Progenitor cell of endocrine pancreas (in vitro differentiated cells): ENCODE measurements at places on chromosomes 6 and 20. TPM values are rescaled to one million over a fixed set of nuclear protein-coding genes. Genes with fewer than 3 reads are reported as not detected.

Gene RCAN2
- total RNA-seq, result 23.3 and 27.4 TPM in 2 replicates

DNA sequence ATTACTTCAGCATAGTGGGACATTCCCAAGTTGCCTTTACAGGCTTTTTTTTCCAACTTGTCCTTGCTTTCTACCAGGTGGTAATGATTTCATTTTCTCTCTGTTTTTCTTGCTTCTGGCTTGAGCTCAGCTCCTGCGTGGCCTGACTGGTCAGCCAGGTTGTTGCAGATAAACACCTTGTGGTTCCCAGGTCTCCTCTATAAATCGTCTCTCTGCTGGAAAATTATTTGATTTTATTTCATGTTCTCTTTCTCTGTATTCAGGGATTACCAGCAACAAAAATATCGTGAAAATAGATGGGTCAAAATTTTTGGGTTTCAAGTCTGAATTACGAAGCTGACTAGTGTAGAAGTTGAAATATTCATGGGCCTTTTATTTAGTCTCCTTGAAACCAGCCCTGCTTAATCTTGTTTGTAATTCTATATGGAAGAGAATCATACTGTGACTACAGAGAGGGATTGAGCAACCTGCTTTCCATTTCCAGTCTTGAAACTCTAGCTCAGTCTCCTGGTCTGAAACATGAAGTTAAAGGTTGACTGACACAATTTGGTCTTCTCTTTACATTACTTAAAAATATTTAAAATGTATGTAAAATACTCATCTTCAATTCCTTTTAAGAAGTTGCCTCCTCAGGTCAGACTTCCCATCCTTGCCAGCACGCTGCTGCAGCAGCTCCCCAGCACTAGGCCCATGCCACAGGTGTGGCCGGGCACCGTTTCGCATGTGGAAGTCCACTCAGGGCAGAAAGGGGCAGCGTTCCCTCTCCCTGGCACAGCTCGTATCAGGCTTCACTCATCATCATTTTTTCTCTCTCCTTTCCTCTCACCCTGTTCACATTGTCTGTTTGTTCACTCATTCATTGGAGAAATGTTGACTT is 7.1 kb downstream of the DUSP22 start:
- H3K36me3 ChIP-seq, result no peaks in the 10 kb centered on the region
- peaks cover 3% of the 10 kb centered on the region for H3K4me1 ChIP-seq
- H3K27me3 ChIP-seq, result no peaks in the 10 kb centered on the region
- H3K4me3 ChIP-seq, result no peak overlapping the region
- H3K27ac ChIP-seq, result no peak overlapping the region
- DNase-seq, result no peak

GRCh38 chr6:148818939-148819575 is 72.2 kb downstream of the UST start:
- no peak for DNase-seq
- H3K27me3 ChIP-seq, result peaks cover 6% of the 10 kb centered on the region
- H3K4me1 ChIP-seq, result peaks cover 13% of the 10 kb centered on the region
- no peak overlapping the region for H3K27ac ChIP-seq

Gene GPRC6A
- total RNA-seq, result 0.11 TPM in 1 of 2 replicates, not detected in the other

Gene GMPR
- total RNA-seq, result 0.50 and 1.3 TPM in 2 replicates

DNA sequence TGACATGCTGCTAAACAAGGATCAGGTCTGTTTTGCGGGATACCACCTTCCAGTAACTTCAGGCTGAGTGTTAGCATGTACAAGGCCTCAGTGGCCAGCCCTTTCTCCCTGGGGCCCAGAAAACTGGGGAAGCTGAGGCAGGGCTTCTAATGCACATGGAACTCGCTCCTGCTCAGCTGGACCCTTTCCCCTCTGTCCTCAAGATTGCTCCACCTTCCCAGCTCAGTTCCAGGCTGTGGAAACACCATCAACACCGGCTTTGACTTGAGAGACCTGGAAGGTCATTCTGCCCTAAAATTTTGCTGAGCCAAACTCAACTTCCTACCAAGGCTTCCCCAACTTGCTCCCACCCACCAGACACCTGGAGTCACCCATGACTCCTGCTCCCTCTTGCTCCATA is 4.2 kb upstream of the BLCAP start:
- no peak overlapping the region for H3K27ac ChIP-seq
- H3K36me3 ChIP-seq, result no peaks in the 10 kb centered on the region
- no peak overlapping the region for H3K4me3 ChIP-seq
- no peak for DNase-seq
- no peaks in the 10 kb centered on the region for H3K27me3 ChIP-seq

GRCh38 chr6:166236596-166236995 is 68.9 kb upstream of the TBXT start:
- H3K36me3 ChIP-seq, result no peaks in the 10 kb centered on the region
- peaks cover 55% of the 10 kb centered on the region for H3K27me3 ChIP-seq
- no peak overlapping the region for H3K27ac ChIP-seq
- no peak for DNase-seq
- no peaks in the 10 kb centered on the region for H3K4me1 ChIP-seq

Gene GRM1
- 0.40 and 0.41 TPM in 2 replicates for total RNA-seq

DNA sequence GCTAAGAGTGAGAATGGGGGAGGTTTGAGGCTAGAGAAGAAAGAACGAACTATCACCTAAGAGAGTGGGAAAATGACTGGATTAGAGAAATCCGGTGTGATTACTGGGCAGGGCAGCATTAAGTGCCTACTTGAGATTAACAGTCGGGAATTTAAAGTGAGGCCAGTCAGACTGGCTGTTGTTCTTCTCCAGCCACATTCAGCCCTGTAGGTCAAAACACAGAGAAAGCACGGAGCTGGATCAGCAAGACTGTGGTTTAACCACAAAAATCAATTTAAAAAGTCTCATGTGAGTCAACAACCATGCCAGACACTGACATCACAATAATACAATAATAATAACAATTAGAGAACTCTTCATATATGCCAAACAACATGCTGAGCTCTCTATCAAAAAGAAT is 301.9 kb upstream of the SGK1 start:
- no peaks in the 10 kb centered on the region for H3K36me3 ChIP-seq
- peaks cover 28% of the 10 kb centered on the region for H3K27me3 ChIP-seq
- H3K4me3 ChIP-seq, result no peak overlapping the region

GRCh38 chr6:148317739-148318138 is 24.9 kb upstream of the SASH1 start:
- peaks cover 6% of the 10 kb centered on the region for H3K4me1 ChIP-seq
- H3K36me3 ChIP-seq, result peaks cover 2% of the 10 kb centered on the region
- no peak overlapping the region for H3K4me3 ChIP-seq
- no peaks in the 10 kb centered on the region for H3K27me3 ChIP-seq
- DNase-seq, result no peak

Gene EMILIN3
- 0.96 and 1.3 TPM in 2 replicates for total RNA-seq

- no peak for DNase-seq
- H3K4me1 ChIP-seq, result no peaks in the 10 kb centered on the region
- no peaks in the 10 kb centered on the region for H3K27me3 ChIP-seq
- no peak overlapping the region for H3K4me3 ChIP-seq
These were observed 30.9 kb downstream of the KIAA1755 start for GRCh38 chr20:38229376-38230252.

Gene BNIP5
- total RNA-seq, result 0.07 and 0.10 TPM in 2 replicates

- H3K27me3 ChIP-seq, result no peaks in the 10 kb centered on the region
- H3K27ac ChIP-seq, result peak overlapping the region; percentile 94
- DNase-seq, result no peak
- H3K4me3 ChIP-seq, result peak overlapping the region; percentile 84
- H3K4me1 ChIP-seq, result peaks cover 34% of the 10 kb centered on the region
- peaks cover 2% of the 10 kb centered on the region for H3K36me3 ChIP-seq
These were observed 481 bp downstream of the SERPINB6 start for GRCh38 chr6:2970753-2971419.

DNA sequence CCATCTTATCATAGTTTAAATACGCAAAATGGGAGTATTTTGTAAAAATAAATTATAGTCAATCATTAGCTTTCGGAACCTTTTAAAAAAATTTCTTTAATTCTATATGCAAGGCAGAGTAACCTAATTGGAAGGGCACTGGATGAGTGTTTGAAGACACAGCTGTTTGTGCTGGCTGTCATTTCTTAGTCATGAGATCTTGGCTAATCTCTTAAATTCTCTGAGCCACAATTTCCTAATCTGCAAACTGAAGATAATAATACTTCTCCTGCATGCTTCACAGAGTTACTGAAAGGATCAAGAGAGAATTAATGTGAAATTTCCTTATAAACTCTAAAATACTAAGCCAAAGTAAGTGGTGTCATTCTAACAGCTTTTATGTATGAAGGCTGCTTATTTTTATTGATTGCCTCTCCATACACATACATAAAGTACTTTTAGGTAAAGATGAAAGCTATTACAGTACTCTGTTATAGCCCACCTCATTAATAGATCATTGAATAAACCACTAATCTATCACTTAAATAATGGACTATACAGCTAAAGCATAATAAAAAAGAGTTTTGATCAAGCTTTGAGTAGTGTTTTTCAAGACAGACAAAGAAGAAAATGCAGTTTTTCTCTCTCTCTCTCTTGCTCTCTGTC is 383.7 kb upstream of the IRAK1BP1 start:
- no peak for DNase-seq
- no peak overlapping the region for H3K27ac ChIP-seq
- H3K27me3 ChIP-seq, result no peaks in the 10 kb centered on the region
- no peak overlapping the region for H3K4me3 ChIP-seq

GRCh38 chr6:155248008-155249001 is 15.5 kb upstream of the CLDN20 start:
- no peak overlapping the region for H3K4me3 ChIP-seq
- DNase-seq, result no peak
- H3K36me3 ChIP-seq, result peaks cover 7% of the 10 kb centered on the region
- H3K27ac ChIP-seq, result peak overlapping the region; percentile 56
- no peaks in the 10 kb centered on the region for H3K4me1 ChIP-seq
- H3K27me3 ChIP-seq, result no peaks in the 10 kb centered on the region

- H3K4me3 ChIP-seq, result no peak overlapping the region
- no peaks in the 10 kb centered on the region for H3K4me1 ChIP-seq
- no peaks in the 10 kb centered on the region for H3K36me3 ChIP-seq
- no peak for DNase-seq
- peaks cover 23% of the 10 kb centered on the region for H3K27me3 ChIP-seq
These were observed 226.0 kb downstream of the CDH4 start for GRCh38 chr20:61478094-61478493.

Gene TSBP1
- total RNA-seq, result not detected in 2 replicates

DNA sequence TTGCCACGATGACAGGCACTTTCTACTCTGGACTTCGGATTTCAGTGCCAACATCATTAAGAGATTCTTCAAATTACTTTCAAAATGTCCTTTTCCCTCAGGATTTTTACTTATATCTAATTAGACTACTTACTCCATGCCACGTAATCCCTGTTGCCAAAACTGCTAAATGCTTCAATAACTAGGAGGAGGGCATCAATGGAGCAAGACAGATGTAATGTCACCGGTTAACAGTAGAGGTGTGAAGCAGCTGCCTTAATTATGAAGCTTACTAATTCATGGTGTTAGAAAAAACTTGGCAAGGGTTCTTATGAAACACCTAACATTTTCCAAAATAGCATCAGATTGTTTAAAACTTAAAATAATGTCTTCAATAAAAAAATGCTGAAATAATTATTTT is 111.2 kb upstream of the SIM1 start:
- H3K4me1 ChIP-seq, result no peaks in the 10 kb centered on the region
- peaks cover 4% of the 10 kb centered on the region for H3K36me3 ChIP-seq
- H3K4me3 ChIP-seq, result no peak overlapping the region
- DNase-seq, result no peak

Gene CAP2
- 15.4 and 15.5 TPM in 2 replicates for total RNA-seq

GRCh38 chr20:2637246-2637645 is 15.2 kb upstream of the NOP56 start:
- H3K4me1 ChIP-seq, result no peaks in the 10 kb centered on the region
- H3K4me3 ChIP-seq, result no peak overlapping the region
- H3K27ac ChIP-seq, result no peak overlapping the region
- no peaks in the 10 kb centered on the region for H3K36me3 ChIP-seq
- DNase-seq, result no peak

GRCh38 chr20:38113401-38114325 is 51.4 kb downstream of the TGM2 start:
- no peaks in the 10 kb centered on the region for H3K36me3 ChIP-seq
- no peaks in the 10 kb centered on the region for H3K27me3 ChIP-seq
- DNase-seq, result no peak
- H3K4me3 ChIP-seq, result no peak overlapping the region

Gene SIRPA
- 15.2 and 16.2 TPM in 2 replicates for total RNA-seq

DNA sequence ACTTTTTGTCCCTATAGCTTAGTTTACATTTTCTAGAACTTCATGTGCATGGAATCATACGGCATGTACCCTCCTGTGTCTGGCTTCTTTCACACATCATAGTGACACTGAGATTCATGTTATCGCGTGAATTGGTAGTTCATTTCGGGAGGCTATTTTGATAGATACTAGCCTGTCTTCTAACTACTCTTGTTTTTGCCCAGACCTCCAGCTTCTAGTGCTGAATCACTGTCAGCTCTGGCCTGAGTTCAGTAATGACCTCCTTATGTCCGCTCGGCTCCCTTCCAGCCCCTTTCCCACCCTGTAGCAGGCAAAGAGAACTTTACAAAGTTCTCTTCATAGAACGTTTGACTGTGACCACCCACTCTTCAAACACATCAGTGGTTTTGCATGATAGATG is 14.1 kb downstream of the MYBL2 start:
- DNase-seq, result no peak

GRCh38 chr20:42370075-42370474 is 751.9 kb upstream of the CHD6 start:
- H3K27ac ChIP-seq, result no peak overlapping the region
- H3K4me3 ChIP-seq, result no peak overlapping the region
- H3K36me3 ChIP-seq, result peaks cover 2% of the 10 kb centered on the region
- DNase-seq, result no peak
- peaks cover 10% of the 10 kb centered on the region for H3K4me1 ChIP-seq

Gene ANGPT4
- not detected in 2 replicates for total RNA-seq

Gene ZNF831
- total RNA-seq, result not detected in 2 replicates

GRCh38 chr6:43510827-43511163 is 649 bp upstream of the LRRC73 start:
- H3K27ac ChIP-seq, result no peak overlapping the region
- DNase-seq, result no peak
- peak overlapping the region; percentile 78 for H3K4me3 ChIP-seq
- peaks cover 20% of the 10 kb centered on the region for H3K36me3 ChIP-seq
- peaks cover 12% of the 10 kb centered on the region for H3K4me1 ChIP-seq

Gene GDAP1L1
- 0.24 and 1.1 TPM in 2 replicates for total RNA-seq

- H3K36me3 ChIP-seq, result peaks cover 1% of the 10 kb centered on the region
These were observed 350.5 kb downstream of the PRL start for GRCh38 chr6:21946298-21946783.

GRCh38 chr6:167393731-167394130 is 68.8 kb downstream of the TTLL2 start:
- no peak for DNase-seq
- H3K4me3 ChIP-seq, result no peak overlapping the region
- H3K36me3 ChIP-seq, result no peaks in the 10 kb centered on the region
- peaks cover 19% of the 10 kb centered on the region for H3K4me1 ChIP-seq
- no peak overlapping the region for H3K27ac ChIP-seq

GRCh38 chr6:116397914-116398313 is 27.2 kb downstream of the DSE start:
- no peaks in the 10 kb centered on the region for H3K36me3 ChIP-seq
- peaks cover 13% of the 10 kb centered on the region for H3K4me1 ChIP-seq
- no peak overlapping the region for H3K4me3 ChIP-seq

Gene BTN1A1
- 1.5 and 1.6 TPM in 2 replicates for total RNA-seq
